Motor neuron (in vitro differentiated cells): ENCODE measurements at places on chromosomes 11 and 22. TPM values are rescaled to one million over a fixed set of nuclear protein-coding genes. Genes with fewer than 3 reads are reported as not detected.

DNA sequence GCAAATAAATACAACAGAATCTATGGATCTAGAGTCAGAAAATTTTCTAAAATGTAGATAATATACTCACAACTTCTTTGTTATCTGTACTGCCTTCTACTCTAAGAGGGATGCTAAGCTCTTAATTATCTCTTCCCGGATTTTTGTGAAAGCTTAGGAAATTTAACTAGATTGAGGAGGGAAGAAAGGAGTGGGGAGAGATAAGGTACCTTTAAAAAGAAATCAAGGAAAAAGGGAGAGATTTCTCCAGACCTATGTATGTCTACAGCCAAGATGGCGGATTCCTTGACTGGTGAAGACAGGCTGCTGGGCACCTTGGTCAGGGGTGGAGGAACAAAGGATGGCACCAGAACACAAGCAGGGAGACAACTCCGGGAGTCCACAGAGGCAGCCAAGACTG is 23.0 kb downstream of the ZNF280B start:
- no peak for ATAC-seq

ARHGAP20 gene
- 2.1 and 2.4 TPM in 2 replicates for total RNA-seq

- ATAC-seq: no peak
These were observed 45.8 kb upstream of the VPREB1 start for GRCh38 chr22:22198751-22199150.

DNA sequence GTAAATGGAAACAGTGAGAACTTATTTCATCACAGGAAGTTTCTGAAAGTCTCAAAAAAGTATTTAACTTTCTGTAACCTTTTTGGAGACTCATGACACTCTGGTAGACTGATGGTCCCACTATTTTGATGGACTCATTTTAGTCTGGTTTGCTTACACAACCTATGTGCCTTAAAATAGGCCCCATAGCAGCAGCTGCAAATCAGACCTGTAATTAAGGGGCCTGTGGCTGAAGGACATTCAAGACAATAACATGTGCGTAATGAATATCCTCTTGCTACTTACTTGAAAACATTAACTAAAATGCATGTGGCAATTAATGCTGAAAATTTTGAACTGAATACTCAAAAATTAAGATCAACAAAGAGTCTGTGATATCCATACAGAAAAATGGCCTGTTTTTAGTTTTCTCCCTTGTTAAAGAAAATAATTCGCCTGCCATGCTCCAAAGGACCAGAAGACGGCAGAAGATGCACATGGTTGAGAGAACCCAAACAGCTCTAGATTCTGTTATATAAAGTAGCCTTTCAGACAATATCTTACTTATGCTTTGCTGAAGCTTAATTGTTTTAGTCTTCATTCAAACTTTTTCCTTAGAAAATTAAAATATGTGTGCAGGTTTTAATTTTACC is 568.5 kb downstream of the KCNA4 start:
- ATAC-seq: no peak

HPX gene
- total RNA-seq: 2.4 and 2.5 TPM in 2 replicates

TH gene
- total RNA-seq: 0.64 and 1.1 TPM in 2 replicates

- peak; percentile 25 for ATAC-seq
These were observed 583 bp downstream of the PDGFD start for GRCh38 chr11:104163100-104164027.

UEVLD gene
- total RNA-seq: 9.7 and 10.6 TPM in 2 replicates
